ENCODE measurements at places on chromosomes 1 and 21. TPM values are rescaled to one million over a fixed set of nuclear protein-coding genes. Genes with fewer than 3 reads are reported as not detected.

The PROK1 gene
- total RNA-seq = not detected

The CLCNKA gene
- total RNA-seq = not detected

The DENND2D gene
- total RNA-seq = 0.71 TPM

The KRTAP19-7 gene
- total RNA-seq = not detected

The FCRL2 gene
- total RNA-seq = not detected

- DNase-seq = no peak
These were observed 34.9 kb upstream of the ZNF362 start for GRCh38 chr1:33221385-33221758.

DNA sequence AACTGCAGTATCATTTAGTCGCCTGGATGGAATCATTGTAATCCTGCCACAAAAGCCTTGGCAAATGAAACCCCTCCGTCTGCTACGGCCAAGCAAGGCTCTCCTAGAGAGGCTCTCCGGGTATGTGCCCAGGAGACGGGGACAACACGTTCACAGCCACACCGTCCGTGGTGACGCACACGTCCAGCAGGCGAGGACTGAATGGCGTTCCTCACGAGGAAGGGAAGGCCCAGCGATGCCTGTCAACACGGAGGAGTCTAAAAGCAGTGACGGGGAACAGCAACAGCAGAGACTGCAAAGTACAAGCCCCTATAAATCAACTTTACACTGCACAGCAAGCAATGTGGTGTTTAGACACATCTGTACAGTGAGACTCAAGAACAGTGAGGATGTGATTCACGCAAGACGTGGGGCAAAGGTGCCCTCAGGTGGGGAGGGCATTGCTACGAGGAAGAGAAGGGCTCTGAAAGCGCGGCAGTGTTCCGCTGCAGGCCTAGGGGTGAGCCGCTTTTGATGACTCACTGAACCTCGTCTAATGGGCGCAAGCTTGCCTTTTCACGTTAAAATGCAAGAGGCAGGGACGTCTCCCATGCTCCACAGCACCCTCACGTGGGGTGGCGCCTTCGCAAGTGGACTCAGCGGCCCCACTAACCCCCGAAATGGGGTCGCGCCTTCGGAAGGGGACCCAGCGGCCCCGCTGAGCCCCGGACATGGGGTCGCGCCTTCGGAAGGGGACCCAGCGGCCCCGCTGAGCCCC is 6.8 kb downstream of the WRAP73 start:
- DNase-seq = no peak

GRCh38 chr1:30759718-30760281 is 2.2 kb upstream of the LAPTM5 start:
- DNase-seq = no peak

DNA sequence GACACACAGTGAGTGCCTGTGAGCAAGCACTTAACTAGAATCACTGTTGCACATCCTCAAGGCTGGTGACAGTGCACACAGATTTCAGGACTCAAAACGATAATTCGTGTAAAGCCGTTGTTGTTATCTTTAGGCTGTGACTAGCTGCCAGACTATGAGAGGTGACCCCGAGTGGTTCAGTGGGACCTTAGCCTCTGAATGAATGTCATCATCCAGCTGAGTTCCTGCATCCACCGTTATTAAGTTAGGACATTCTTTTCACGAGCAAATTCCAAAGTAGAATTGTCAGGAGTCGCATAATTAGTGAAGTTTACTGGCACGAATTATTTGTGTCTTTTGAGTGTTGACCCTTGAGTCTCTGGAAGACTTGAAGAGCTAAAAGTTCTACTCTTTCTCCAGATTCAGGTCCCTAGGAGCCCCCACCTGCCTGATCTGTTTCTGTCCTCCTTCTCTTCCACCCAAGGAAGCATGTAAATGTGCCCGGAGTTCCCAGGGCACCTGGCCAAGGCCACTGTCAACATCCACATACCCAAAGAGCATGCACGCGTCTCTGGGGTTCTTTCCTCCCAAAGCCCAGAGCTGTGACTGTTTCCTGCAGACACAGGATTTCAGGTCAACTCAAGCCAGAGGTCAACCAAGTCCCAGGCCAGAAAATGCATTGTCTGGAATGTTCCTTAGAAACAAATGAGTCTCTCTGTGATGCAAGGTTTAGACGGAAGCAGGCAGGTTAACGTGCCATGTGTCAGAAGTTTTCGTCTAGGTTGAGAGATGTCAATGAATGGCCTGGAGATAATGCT is 207.2 kb downstream of the TOMM20 start:
- peak; percentile 50 for DNase-seq

DNA sequence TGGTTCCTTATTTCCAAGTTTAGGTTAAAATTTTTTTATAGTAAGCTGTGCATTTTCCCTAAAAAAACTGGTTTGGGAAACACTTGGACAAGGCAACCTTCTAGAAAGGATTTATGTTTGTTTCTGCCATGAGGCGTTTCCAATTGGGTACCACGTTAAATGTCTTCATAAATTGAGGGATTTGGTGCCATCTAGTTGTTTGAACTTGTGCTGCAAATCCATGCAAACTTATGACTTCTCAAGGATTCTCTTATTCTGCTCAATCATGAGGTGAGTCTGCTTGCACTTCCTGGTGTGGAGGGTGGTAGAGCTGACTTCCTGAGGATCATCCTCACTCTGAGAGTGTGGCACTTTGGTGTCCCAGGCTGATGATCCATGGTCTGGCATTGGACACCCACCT is 123.3 kb downstream of the PCNX2 start:
- DNase-seq = no peak

GRCh38 chr1:78690516-78690915 is 40.9 kb downstream of the IFI44 start:
- no peak for DNase-seq

GRCh38 chr1:150987924-150988323 is 5.8 kb downstream of the ANXA9 start:
- no peak for DNase-seq

DNA sequence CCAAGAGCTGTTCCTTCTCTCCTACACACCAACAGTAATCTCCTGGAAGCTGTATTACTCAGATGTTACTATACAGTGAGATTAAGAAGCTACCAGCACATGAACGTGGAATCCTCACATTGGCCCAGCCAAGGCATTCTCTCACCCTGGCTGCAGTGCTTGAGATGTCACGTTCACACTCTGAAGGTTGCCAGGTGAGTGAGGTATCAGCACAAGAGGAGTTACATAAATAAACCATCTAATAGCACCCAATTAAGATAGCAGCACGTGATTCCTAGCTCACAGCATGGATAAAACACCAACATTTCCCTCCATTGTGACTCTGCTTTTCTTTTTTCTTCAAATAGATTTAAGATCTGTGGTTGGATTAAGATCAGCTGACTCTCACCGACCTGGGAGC is 182.8 kb downstream of the PLPP3 start:
- no peak for DNase-seq

- DNase-seq = peak; percentile 6
These were observed 6.2 kb upstream of the TEX50 start for GRCh38 chr1:173628888-173629287.

GRCh38 chr1:8463144-8463927 is 145.4 kb downstream of the SLC45A1 start:
- DNase-seq = peak; percentile 73

GRCh38 chr1:225146478-225146877 is 217.0 kb downstream of the DNAH14 start:
- peak; percentile 29 for DNase-seq
